ENCODE measurements at places on chromosomes 3 and 15.

DNA sequence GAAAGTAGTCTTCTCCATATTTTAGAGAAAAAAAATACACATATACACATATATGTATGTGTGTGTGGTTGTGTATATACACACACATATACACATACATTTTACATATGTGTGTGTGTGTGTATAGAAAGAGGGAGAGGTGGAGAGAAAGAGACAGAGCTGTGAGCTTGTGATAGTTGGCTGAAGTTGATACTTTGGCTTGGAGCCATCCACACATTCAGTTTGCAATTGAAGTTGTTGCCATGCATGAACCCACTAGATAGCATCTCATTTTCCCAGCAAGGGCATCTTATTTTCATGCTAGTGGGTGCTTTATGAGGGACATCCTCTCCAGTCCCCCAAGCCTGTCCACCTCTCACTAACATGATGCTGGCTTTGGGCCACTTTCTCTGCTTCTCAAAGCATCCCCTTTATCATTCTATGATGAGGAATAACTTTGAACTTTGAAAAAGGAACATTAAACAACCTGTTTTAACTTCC, 228.6 kb downstream of the ZNF621 start:
- DNase-seq, result no peak

GRCh38 chr15:87736891-87737389, 519.6 kb downstream of the NTRK3 start:
- no peak for DNase-seq

DNA sequence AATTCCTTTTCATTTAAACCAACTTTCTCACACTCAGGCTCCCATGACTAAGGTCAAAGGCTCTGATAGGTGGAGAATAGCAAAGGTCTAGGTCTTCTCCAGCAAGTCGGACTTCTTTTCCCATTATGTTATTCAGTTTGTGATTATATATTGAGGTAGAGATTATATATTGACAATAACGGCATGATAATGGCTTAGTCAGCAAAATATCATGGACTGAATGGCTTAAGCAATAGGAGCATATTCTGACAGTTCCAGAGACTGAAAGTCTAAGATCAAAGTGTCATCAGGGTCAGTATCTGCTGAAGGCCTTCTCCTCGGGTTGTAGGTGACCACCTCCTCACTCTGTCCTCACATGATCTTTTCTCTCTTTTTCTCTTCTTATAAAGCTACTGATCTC, 1251.4 kb downstream of the ROBO1 start:
- DNase-seq, result no peak

DNA sequence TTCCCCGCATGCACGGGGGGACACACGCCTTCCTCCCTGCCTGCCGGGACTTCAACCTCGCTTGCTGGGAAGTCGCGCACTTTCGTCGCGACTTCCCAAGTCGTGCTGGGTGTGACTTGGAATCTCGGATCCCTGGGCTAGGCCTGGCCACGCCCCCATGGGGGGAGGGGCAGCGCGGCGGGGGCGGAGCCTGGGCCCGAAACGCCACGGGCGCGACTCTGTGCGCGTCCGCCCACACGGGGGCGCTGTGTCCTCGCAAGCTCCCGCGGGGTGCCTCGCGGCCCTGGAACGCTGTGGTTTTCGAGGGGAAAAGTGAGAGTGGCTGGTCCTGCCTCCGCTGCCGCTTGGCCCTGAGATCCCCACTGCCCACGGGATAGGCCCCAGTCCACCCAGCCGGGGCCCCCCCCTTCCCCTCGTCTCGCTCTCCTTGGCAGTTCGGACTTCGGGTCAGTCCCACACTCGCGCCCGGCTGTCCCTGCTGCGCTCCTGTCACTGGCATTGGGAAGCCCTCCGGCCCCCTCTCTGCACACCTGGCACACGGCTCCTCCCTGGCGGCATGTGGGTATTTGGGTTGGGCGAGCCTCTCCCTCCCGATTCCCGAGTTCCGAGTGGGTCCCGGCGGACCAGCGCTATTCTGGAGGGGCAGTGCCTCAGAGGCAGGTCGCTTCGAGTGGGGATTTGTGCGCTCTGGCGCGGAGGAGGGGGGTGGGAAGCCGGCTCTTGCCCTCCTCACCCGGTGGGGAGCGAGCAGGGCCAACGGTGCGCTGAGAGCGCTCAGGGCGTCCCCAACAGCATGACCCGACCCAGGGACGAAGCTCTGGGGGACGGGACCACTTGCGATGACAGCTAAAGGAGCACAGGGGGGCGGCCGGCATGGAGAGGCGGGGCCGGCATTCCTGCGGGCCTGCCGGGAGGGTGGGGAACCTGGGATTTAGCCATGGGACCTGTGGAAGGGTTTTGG, 23.6 kb downstream of the SEC61A1 start:
- peak; percentile 90 for DNase-seq

- DNase-seq, result no peak
Measured at GRCh38 chr3:196941729-196942225, 551 bp downstream of the NCBP2 start.

- no peak for DNase-seq
Measured at GRCh38 chr3:138694287-138695007, 85.9 kb downstream of the FAIM start.

GRCh38 chr15:101723171-101723873, 951 bp downstream of the TARS3 start:
- DNase-seq, result no peak

GRCh38 chr15:60464836-60465630, 13.9 kb downstream of the ICE2 start:
- DNase-seq, result no peak

DNA sequence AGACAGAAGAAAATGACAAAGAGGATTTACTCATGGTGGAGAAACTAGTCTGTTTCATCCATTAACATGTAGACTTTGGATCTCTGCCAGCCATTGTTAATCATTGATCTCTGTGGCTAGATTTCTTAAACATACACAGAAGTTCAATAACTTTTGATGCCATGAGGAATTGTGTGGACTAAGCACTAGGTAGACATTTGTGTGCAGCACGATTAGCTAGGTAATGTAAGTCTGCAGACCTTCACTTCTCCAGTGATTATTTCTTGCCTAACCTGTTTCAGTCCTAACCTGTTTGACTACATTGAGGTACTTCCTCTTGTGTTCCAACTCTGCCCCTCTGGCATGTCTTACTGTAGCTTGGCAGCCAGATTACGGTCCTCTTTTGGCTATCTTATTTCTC, 928.5 kb upstream of the ROBO1 start:
- no peak for DNase-seq

DNA sequence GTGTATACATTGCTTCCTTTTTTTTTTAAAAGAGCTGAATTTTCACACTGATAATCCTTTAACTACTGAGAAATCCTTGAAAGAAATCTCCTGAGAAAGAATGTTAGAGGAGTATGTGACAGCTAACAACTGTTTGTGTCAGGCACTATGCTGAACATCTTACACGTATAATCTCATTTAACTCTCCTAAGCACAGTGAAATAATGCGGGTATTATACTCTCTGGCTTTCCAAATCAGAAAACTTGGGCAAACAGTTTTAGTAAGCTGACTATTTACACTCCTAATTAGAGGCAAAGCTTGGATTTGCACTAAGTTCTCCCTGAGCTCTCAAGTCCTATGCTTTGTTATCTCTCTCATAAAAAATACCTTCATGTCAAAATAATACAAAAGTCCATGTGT, 69.3 kb downstream of the SMARCC1 start:
- DNase-seq, result no peak
